GM19239 (cell line): ENCODE measurements at places on chromosomes 1 and 21.

DNA sequence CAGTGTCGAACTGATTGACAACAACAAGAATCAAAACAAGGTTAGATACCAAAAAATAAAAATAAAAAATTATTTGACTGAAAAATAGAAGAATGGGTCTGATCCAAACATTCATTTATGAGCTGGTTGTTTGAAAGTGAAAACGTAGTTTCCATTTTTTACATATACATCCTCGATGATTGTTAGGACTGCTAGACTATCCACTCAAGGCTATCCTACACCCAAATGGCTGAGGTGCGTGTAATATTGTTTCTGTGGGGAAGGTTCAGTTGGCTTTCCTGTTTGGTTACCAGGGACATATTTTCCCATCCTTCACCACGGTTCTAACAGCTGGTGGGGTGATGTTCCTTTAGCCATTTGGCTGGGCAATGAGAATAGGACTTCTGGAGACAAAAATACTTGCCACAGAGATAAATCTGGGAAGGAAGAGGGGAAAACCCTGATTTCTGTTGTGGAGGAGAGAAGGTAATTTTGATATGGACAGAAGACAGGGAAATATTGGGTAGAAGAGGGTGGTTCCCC lies 66.3 kb downstream of the MAP3K7CL start:
- DNase-seq: no peak

DNA sequence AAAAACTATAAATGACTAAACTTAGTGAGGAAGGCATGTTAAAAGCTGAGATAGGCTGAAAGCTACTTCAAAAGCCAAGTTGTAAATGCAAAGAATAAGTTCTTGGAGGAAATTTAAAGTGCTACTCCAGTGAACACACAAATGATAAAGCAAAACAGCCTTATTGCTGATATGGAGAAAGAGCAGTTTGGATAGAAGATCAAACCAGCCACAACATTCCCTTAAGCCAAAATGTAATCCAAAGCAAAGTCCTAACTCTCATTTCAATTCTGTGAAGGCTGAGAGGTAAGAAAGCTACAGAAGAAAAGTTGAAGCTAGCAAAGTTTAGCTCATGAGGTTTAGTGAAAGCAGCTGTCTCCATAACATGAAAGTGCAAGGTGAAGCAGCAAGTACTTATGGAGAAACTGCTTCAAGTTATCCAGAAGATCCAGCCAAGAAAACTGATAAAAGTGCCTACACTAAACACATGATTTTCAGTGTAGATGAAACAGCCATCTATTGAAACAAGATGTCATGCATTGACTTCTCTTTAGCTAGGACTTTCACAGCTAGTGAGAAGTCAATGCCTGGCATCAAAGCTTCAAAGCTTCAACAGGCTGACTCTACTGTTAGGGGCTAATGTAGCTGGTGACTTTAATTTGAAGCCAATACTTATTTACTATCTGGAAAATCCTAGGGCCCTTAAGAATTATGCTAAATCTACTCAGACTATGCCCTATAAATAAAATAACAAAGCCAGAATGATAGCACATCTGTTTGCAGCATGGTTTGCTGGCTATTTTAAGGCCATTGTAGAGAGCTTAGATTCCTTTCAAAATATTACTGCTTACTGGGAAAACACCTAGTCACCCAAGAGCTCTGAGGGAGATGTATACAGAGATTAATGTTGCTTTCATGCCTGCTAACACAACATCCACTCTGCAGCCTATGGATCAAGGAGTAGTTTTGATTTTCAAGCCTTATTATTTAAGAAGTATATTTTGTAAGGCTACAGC lies 188.6 kb downstream of the EIF4G3 start:
- no peak for DNase-seq

DNA sequence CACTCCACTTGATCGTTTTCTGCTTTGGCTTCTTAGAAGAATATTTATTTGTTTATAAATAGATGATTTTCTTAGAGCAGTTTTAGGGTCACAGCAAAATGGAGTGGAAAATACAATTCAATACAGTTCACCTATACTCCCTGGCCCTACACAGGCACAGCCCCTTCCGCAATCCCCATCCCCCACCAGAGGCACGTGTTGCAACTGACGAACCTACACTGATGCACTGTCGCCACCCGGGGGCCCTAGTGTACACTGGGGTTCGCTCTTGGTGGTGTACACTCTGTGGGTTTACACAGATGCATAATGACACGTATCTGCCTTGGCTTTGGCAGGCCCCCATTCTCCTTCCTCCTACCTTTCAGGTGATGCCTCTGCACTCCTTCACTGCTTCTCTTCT lies 8.0 kb downstream of the ECHDC2 start:
- no peak for DNase-seq

GRCh38 chr1:159171688-159172501 lies 480 bp downstream of the CADM3 start:
- DNase-seq: no peak

DNA sequence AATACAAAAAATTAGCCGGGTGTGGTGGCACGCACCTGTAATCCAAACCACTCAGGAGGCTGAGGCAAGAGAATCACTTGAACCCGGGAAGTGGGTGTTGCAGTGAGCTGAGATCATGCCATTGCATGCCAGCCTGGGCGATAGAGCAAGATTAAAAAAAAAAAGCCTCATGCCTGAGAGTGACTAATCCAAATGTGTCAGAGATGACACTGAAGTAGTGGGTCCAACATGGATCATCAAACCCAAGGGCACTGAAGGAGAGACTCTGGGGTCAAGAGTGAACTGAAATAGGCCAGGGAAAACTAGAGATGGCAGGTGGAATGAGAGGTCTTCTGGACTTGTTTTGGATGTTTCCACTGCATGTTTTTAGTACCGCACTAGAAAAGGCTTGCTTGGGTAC lies 10.2 kb upstream of the CACHD1 start:
- no peak for DNase-seq

- DNase-seq: no peak
These were observed 188.6 kb downstream of the ZP4 start for GRCh38 chr1:237702161-237702560.

DNA sequence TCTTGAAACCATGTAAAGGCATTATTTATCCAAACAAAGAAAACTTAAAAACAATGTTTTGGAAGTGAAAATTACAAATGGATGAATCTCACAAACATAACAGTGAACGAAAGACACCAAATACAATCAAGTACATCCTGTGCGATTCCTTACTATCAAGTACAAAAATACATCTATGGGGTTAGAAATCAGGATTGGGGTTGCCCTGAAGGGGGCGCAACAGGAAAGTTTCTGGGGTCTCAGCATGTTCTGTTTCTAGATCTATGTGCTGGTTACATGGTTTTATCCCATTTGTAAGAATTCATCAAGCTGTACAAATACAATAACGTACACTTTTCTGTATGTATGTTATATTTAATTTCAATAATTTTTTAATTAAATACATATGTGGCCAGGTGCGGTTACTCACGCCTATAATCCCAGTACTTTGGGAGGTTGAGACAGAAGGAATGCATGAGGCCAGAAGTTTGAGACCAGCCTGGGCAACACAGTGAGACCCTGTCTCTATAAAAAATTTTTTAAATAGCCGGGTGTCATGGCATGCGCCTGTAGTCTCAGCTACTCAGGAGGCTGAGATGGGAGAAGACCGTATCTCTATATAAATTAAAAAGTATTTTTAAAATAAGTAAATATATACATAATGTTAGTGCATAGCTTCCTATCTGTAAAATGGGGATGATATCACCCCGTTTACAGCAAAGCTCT lies 121.5 kb upstream of the SOD1 start:
- DNase-seq: no peak

DNA sequence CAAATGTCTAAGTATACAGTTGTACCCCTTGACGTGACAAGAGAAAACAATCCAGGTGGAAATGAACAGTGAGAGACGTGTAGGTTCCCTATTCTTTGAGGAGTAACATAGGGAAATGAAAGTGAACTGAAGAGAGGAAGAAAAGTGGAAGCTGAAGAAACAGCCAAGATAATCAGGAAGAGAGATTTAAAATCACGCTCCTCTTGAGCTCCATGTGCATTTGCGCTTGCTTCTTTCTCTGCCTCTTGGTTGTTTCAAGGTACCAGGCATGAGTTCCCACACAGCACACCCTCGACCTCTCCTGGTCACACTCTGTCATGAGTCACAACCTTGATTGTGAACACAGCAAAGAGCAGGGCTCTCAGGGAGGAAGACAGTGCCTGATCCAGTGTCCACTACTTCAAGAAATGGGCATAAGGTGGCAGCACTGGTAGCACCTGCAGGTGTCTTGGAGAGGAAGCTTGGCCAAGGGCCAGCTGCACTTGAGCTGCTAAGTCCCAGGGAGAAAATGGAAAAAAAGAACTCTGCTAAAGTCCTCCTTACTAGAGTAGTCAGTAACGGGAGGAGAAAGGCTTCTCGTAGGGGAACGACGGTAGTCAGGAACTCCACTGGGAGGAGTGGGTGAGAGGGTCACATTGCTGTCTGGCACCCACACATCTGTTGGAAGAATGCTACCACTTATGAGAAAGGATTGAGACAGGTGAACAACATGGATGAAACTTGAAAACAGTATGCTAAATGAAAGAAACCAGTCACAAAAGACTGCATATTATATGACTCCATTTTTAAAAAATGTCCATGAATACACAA lies 18.3 kb upstream of the ARID1A start:
- no peak for DNase-seq

DNA sequence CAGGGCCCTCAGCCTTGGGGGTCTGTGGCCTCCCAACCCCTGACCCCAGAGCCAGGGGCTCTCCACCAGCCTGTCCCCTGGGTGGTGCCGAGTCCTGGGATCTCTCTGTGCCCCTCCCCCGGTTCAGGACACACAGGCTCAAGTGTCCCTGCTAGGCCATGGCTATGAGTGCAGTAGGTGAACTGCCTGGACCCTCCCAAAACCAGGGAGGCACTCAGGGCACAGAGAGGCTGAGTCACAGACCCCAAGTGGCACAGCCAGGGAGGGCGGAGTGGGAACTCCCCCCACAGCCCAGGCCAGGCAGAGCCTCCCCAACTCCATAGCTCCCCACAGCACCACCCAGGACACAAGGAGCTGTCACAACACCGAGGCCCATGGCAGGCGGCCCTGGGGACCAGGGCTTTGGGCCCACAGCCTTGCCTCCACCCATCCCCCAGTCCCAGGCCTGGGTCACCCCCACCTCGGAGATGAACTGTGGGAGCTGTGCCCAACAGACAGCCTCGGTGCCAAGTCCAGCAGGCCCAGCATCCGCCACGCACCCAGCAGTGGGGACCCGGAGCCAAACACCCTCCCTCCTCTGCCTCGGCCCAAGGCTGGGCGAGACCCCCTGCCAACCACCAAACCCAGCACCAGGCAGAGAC lies 3.2 kb downstream of the DVL1 start:
- DNase-seq: no peak

DNA sequence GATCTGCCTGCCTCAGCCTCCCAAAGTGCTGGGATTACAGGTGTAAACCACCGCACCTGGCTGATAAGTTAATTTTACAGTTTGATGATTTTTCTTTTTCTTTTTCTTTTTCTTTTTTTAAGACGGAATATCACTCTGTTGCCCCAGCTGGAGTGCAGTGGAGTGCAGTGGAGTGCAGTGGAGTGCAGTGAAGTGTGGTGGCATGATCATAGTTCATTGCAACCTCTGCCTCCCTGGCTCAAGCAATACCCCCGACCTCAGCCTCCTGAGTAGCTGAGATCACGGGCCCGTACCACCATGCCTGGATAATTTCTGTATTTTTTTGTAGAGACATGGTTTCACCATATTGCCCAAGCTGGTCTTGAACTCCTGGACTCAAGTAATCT lies 84.4 kb upstream of the CXADR start:
- no peak for DNase-seq

GRCh38 chr1:164748253-164748899 lies 189.4 kb downstream of the PBX1 start:
- DNase-seq: no peak

GRCh38 chr1:2021550-2021949 lies 2.4 kb downstream of the GABRD start:
- DNase-seq: no peak

DNA sequence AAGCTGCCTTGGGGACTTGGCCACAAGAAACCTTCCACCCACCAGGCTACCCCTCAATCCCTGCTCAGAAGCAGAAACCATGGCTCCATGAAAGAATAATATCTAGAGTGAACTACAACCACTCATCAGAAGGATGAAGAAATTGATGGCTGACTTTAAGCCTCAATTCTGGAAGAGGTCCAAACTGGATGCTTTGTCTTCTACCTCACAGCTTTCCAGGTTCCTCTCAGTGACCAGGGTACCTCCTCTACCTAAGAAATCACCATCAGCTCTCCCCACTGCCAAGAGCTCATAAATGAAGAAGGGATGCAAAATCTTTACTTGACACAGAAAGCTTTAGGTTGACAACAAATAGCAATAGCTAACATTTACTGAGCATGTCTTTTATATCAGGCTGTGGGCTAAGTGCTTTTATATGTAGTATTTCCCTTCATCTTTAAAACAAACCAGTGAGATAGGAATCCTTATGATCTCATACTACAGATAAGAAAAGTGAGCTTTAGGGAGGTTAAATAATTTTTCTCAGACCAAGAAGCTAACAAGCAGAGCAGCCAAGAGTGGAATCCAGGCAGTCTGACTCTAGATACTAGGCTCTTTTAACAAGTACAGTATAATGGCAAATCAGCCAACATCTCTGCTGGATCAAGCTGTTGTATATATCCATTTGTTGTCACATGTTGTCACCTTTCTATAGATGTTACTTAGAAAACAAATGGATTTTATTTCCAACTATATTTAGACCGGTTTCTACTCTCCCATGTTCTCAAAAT lies 243.0 kb upstream of the SGIP1 start:
- DNase-seq: no peak

- no peak for DNase-seq
These were observed 303.6 kb downstream of the USH2A start for GRCh38 chr1:216119600-216119999.
